Dermis blood vessel endothelial cell (primary cell): ENCODE measurements at places on chromosomes 11 and 22. TPM values are rescaled to one million over a fixed set of nuclear protein-coding genes. Genes with fewer than 3 reads are reported as not detected.
A peak's percentile ranks its signal among the peaks of the same experiment; 100 is the strongest.

The APOL5 gene
- not detected in 2 replicates for total RNA-seq

The SLC22A8 gene
- total RNA-seq, result not detected in 2 replicates

The SCUBE1 gene
- total RNA-seq, result 0.42 TPM in 1 of 2 replicates, not detected in the other

The CFAP300 gene
- 0.09 TPM in 1 of 2 replicates, not detected in the other for total RNA-seq

DNA sequence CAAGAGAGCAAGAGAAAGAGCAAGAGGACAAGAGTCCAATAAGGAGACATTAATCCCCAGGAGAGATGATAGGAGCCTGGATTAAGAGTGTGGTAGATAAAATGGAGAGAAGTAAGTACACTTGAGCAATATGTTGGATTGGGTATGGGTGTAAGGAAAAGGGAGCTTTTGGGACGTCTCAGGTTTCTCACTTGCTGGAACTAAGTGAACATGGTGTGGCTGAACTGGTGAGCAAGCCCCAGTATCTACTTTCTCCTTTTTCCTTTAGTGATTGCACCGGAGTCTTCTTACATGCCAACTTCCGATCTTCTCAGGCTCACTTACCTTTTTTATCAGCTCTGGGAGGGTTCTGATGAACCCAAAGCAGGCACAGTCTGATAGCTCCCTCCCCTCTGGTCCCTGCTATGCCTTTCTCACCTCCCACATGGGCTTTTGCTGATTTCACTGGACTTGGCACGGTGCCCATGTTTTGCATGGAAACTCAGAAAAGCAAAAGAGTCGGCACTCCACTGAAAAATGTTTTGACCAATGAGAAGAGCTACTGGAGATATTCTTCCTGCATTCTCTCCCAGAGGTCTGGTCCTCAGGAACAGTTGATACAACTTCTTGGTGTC lies 14.5 kb upstream of the APLNR start:
- peak; percentile 73 for DNase-seq

- DNase-seq, result no peak
Measured at GRCh38 chr22:42307806-42308563, 37.5 kb upstream of the TCF20 start.

The MIOX gene
- not detected in 2 replicates for total RNA-seq

GRCh38 chr22:17264321-17265052 lies 45.3 kb upstream of the ADA2 start:
- DNase-seq, result no peak

GRCh38 chr11:116078101-116078591 lies 573.9 kb upstream of the CADM1 start:
- DNase-seq, result no peak

- DNase-seq, result no peak
Measured at GRCh38 chr11:88405853-88406252, 68.3 kb upstream of the CTSC start.

- no peak for DNase-seq
Measured at GRCh38 chr11:5252192-5252918, 2.2 kb downstream of the HBG2 start.

GRCh38 chr11:58742981-58743880 lies 11.5 kb upstream of the GLYAT start:
- no peak for DNase-seq

- DNase-seq, result no peak
Measured at GRCh38 chr11:19931771-19932369, 219.2 kb downstream of the NAV2 start.

The MS4A14 gene
- total RNA-seq, result not detected in 2 replicates

DNA sequence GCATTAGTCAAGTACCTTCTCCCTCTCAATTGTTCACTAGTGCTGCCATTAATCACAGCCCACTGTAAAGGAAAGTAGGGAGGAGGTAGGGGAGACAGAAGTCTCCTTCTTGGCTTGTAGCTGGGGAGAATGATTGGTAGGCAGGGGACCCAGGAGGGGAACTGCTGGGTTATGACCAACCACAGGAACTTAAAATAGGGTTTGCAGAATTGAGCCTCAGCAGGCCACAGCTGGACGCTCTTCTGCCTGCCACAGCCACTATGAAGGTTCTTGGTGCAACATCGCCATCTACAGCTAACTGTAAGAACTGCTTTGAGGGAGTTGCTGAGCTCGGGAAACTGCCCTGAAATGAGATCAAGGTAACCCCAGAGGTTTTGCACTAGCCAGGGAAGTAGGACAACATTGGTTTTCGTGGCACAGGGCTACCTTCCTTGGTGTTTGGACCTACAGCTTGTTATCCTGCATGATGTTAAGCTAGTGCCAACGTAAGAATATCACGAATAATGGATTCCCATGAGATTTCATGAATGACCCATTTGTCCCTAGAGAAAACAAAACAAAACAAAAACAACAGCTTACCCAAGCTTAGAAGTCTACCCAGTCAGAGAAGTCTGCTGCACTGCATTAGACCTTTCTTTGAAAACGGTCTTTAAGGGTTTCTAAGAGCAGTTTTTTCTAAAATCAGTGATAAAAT lies 787.1 kb upstream of the API5 start:
- peak; percentile 3 for DNase-seq

DNA sequence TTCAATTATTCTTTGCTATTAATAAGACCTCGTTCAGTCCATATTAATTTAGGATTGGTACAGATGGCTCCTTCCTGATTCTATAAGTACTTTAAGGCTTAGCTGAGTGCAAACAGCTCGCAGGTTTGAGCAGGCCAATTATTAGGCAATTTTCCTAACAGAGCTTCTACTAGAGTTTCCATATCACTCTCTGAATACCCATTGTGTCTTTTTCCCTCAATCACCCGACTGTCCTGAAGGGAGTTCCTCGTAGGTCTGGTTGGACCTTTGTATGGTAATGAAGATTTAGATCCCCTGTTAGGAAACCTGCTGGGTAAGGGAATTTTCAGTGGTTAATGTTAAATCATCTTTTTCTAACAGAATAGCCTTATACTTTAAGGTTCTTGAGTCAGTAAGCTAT lies 61.1 kb downstream of the ARHGAP42 start:
- DNase-seq, result no peak

The INS gene
- not detected in 2 replicates for total RNA-seq

- no peak for DNase-seq
Measured at GRCh38 chr11:120900643-120901042, 123.3 kb upstream of the TBCEL start.

GRCh38 chr11:69468911-69469885 lies 12.3 kb upstream of the LINC01488 start:
- no peak for DNase-seq

DNA sequence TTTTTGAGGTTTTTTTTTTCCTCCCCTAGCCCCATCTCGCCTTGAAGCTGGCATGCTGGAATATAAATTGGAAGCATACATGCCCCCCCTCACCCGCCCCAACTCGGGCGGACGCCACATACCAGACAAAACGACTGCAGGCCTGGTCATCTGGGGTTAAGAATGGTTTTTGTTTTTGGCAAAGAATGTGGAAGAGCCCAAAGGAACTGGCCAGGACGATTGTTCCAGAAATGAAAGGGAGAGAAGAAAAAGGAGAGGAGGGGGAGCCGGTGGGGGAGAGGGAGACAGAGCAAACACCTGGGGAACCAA lies 25.0 kb downstream of the MN1 start:
- no peak for DNase-seq

- no peak for DNase-seq
Measured at GRCh38 chr22:26986884-26987283, 329.5 kb downstream of the MIAT start.

- no peak for DNase-seq
Measured at GRCh38 chr11:74478877-74479731, 11.8 kb upstream of the KCNE3 start.

The TSPAN32 gene
- not detected in 2 replicates for total RNA-seq

GRCh38 chr11:86447763-86448480 lies 73.2 kb downstream of the CCDC81 start:
- DNase-seq, result no peak

DNA sequence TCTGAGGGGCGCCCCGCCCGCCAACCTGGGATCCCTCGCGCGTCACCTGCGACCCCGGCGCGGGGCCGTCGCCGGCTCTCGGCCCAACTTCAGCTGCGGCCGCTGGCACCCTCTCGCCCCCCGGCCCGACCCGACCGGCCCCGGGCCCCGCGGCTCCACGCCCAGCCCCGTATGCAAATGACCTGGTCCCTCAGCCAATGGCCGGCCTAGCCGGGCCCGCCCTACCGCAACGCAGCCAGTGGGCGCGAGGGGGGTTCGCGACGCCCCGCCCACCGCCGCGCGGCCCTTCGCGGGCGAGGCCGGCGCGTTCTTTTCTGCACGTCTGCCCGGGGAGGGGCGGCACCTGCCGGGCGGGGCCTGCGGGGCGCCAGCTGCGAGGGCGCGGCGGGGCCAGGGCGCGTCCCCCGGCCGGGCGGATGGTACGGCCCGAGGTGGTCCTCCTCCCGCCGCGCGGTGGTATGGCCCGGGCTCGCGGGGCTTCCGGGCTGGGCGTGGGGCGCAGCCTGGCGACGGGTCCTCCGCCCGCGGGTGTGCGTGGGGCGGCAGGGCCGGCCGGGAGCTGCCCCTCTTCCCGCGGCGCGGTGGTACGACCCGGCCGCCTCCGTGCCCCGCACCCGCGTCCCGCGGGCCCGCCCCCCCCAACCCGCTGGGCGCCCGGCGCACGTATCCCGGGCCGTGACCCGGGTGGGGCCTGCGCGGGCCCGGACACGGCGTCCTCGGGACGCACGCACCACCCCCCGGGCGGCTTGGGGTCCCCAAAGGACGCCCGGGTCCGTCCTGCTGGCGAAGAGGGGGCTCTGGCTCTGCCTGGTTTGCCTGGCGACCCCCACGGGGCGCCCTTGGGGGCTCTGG lies 7.7 kb upstream of the PHRF1 start:
- DNase-seq, result peak; percentile 90

DNA sequence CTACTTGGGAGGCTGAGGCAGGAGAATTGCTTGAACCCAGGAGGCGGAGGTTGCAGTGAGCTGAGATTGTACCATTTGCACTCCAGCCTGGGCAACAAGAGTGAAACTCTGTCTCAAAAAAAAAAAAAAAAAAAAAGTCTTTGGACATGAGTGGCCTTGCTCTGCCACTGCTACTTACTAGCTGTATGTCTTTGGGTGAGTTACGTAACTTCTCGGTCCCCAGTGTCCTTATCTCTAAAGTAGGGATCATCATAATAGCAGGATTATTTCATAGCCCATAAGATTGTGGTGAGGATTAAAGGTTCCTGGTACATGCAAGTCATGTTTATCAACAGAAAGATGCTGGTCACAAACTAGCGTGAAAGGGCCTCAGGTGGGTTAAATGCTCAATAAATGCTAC lies 53.9 kb upstream of the HEPHL1 start:
- no peak for DNase-seq

DNA sequence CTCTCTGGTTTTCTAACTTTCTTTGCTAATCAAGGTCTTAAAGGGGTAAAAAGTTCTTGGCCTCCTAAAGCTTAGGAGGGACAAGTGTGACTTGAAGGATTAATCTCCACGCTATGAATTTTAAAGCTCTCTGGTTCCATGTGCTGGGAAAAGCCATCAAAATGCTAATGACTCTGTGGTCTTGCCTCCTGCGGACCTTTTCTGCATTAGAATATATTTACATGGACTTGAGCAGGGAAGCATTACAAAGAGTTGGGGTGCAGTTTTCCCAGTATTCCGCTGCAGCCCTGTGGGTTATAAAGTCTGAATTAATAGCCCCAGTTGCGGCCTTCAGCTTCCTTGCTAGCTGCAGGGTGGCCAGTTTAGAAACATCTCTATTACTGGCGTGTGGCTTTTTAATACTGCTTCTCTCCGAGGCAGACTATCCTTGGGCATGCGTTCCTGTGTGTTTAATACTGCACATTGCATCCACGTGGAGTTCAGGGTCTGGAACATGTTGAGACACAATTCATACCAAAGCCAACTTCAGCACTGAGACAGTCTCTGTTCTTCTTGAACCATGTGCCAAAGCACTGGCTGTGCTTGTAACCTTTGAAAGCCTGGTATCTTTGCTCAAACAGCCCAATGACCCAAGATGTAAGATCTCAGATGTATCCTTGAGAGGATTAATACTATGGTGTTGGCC lies 27.3 kb downstream of the TSPAN18 start:
- DNase-seq, result no peak

DNA sequence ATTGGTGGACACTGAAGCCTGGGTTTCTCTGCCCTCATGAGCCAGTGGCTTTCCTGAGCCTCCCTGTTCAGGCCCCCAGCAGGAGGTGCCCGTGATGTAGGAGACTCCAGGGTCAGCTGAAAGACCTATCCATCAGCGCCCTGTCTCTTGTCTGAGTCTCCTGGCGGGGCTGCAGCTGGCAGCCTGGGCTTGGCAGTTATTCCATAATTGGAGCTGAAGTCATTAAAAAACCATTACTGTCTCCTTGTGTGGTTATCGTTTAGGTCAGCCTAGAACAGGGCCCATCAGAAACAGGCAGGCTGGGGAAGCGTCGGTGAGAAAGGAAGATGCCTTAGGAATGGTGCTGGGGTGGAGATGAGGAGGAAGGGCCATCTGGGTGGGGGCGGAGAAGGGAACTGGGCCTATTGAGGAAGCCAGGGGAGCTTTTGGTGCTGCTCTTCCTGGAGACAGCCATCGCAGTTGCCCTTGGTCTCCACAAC lies 5.0 kb downstream of the TUB start:
- no peak for DNase-seq

The OR8H2 gene
- total RNA-seq, result not detected in 2 replicates

The HPX gene
- total RNA-seq, result 0.19 and 0.51 TPM in 2 replicates

DNA sequence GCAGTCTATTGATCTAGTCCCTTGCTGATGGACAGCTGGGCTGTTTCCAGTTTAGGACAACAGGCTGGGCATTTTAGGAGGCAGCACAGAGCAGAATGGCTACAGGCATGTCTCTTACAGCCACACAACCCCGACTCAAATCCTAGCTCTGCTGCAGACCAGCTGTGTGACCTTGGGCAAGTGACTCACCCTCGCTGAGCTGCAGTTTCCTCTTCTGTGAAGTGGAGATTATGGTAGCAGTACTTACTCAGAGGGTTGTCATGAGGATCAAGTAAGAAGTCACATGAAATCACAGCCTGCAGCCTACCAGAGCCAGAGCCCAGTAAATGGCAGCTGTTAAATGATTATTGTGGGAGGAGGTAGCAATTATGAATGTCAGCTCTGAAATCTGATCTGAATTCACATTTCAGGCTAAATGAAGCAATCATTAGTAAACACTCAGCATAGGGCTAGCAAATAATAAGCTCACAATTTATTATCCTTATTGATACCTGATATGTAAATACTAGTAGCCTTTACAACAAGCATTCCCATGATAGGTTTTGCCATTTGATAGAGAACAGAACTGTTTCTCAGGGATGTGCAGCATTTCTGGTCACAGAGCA lies 58.9 kb downstream of the MYEOV start:
- DNase-seq, result peak; percentile 96

The CBLIF gene
- total RNA-seq, result not detected in 2 replicates

DNA sequence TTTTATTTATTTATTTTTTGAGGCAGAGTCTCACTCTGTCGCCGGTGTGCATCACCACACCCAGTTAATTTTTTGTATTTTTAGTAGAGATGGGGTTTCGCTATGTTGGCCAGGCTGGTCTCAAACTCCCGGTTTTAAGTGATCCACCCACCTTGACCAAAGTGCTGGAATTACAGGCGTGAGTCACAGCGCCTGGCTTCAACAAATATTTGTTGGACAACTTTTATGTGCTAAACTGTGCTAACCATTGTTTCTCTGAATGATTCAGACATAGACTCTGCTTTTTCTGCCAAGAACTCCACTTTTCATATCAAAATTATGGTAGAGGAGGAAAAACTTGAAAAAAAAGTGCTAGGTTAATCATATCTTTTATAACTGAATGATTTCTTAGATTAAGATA lies 36.3 kb downstream of the MMP7 start:
- DNase-seq, result peak; percentile 89

The PAX6 gene
- not detected in 2 replicates for total RNA-seq

GRCh38 chr11:117551761-117552343 lies 224.2 kb downstream of the CEP164 start:
- no peak for DNase-seq

The SUN2 gene
- 186 and 260 TPM in 2 replicates for total RNA-seq
